H9 (cell line): ENCODE measurements at places on chromosomes 13 and 19.

GRCh38 chr13:106373304-106373988, 162.0 kb downstream of the EFNB2 start:
- H3K4me1 ChIP-seq: no peaks in the 10 kb centered on the region
- no peak for DNase-seq
- H3K36me3 ChIP-seq: no peaks in the 10 kb centered on the region

DNA sequence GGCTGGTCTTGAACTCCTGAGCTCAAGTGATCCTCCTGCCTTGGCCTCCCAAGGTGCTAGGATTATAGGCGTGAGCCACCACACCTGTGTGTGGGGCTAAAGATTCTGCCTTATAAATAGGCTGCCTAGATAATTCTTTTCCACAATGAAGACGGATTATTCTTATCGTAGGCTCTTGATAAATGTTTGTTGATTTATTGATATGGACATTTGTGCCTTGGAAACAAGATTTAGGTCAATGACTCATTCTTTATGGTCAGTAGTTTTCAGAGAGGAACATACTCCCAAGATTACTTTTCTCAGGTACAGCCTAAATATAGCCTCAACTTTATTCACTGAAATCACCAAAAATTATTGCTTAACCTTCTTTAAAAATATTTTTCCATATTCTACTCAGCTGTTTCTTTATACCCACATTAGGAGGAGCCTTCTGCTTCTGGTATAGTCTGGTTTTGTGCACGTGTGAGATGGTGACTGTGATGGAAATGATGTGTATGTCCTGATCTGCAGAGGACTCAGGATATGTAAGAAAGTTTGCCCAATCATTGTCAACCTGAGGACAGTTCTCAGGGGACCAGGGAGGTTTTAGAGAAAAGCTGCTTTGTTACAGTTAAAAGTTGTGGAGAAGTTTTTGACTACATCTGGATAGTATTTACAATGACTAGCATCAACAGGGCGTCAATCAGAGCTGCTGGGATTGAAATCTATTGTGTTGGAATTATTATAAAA, 208.9 kb downstream of the DNAJC15 start:
- DNase-seq: no peak
- no peak overlapping the region for H3K4me3 ChIP-seq
- H3K4me1 ChIP-seq: no peaks in the 10 kb centered on the region
- no peaks in the 10 kb centered on the region for H3K36me3 ChIP-seq

DNA sequence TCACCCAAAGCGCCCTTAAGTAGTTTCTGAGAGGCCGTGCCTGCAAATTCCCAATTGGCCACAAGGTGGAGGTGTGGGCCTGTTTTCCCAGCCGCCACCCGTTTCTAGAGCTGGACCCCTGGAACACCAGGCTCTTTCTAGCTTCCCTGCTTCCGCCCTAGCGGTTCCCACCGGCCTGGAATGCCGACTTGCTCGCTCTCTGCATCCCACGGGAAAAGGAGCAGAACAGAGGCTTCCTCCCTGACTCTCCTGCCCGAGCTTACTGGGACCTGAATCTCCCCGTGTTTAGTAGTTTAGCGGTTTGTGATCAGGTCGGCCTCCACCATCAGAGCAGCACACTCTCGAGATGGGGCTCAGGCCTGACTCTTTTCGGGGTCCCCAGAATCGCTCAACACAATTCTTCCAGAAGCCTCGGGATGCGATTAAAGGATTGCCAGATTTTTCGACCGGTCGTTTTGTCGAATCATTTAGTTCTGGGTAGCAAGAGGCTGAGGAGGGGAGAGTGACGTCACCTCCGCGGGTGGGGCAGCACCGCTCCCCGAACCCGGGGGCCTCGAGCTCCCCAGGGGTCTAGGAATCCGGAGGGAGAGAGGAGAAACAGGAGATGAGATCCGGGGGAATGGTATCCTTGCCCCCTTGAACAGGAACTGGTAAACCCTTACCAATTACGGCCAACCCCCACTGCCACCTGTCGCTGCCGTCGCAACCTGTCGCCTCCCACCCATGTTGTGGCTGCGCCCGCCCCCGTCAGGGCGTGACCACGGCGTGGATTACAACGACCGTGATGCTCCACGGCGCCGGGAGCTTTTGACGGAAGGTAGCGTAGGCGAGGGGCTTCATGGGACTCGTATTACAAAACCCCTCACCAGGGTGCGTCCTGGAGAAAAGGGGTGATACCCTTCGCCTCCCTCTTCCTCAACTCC, 8.0 kb downstream of the NAPSA start:
- H3K27me3 ChIP-seq: no peaks in the 10 kb centered on the region
- H3K36me3 ChIP-seq: peaks cover 6% of the 10 kb centered on the region; the same call in 1 of the 2 replicates
- peak; percentile 83 for DNase-seq
- H3K27ac ChIP-seq: no peak overlapping the region
- H3K4me1 ChIP-seq: peaks cover 2% of the 10 kb centered on the region; the same call in 1 of the 2 replicates

- no peaks in the 10 kb centered on the region for H3K27me3 ChIP-seq
- peaks cover 4% of the 10 kb centered on the region; the same call in 1 of the 2 replicates for H3K4me1 ChIP-seq
- peak; percentile 82 for DNase-seq
- H3K27ac ChIP-seq: peak overlapping the region; percentile 14
- no peak overlapping the region for H3K4me3 ChIP-seq
Observed at GRCh38 chr19:9075064-9075949, 11.6 kb upstream of the OR1M1 start.

GRCh38 chr13:76512721-76513145, 373.5 kb downstream of the KCTD12 start:
- no peak for DNase-seq
- H3K36me3 ChIP-seq: no peaks in the 10 kb centered on the region
- no peak overlapping the region for H3K27ac ChIP-seq

DNA sequence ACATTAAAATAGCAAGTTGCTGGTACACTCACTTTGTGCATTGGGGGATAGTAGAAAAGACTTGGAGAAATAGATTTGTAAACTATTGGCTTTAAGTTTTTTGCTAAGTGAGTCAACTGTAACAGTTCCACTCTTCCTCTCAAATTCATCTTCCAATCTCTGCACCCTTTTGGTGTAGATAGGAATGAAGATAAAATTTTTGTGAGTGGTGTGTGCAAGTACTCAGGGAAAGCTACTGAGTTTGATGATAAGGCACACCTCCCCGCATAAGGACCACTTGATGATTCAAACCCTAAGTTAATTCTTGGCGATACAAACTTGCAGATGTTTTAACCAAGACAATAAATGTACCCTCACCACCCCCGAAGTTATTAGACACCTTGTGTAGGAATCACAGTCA, 168.3 kb upstream of the SLITRK1 start:
- H3K36me3 ChIP-seq: peaks cover 12% of the 10 kb centered on the region
- no peaks in the 10 kb centered on the region for H3K27me3 ChIP-seq
- no peak overlapping the region for H3K4me3 ChIP-seq

DNA sequence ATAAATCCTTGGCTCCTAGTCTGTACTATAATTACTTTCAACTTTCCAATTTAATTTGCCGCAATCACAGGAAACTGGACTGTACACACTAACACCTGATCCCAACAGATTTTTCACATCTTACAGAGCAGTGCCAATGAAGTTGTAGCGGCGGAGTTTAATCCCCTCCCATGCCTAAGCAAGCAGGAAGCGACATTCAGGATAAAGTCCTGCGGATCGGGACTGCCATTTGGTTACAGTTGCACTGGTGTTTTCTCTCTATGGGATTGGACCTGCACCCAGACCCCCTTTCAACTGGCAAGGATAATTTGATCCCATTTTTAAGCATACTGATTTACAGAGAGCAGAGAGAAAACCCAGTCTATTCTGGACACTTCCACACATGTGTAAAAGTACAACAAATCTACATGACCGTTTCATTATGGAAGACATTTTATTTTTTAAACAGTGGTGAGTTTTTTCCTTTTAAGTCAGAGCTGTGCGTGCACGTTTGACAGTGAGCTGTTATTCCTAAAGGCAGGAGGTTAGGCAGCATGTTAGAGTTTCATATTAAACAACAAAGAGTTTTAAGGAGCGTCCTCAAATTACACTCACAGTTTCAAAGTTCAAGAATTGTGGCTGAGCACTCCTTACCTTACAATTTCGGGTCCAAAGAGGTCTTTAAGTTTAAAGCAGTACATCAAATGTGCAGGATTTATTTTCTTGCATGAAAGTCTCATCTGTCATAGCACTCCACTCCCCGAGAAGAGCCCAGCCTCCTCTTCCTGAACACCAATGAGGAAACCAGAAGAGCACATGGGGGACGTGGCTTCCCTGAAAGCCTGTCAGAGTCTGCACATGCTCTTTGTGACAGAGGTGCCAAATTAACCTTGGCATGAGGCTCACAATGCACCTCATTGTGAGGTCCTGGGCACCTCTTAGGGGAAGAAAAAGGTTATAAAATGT, 141.6 kb upstream of the RFC3 start:
- no peak for DNase-seq
- H3K27ac ChIP-seq: no peak overlapping the region
- H3K36me3 ChIP-seq: peaks cover 1% of the 10 kb centered on the region; the same call in 2 of the 3 replicates
- H3K27me3 ChIP-seq: no peaks in the 10 kb centered on the region
- no peak overlapping the region for H3K4me3 ChIP-seq

- H3K4me1 ChIP-seq: no peaks in the 10 kb centered on the region
- H3K4me3 ChIP-seq: no peak overlapping the region
- no peak overlapping the region for H3K27ac ChIP-seq
- no peak for DNase-seq
- H3K27me3 ChIP-seq: no peaks in the 10 kb centered on the region
- H3K36me3 ChIP-seq: no peaks in the 10 kb centered on the region
Observed at GRCh38 chr13:52385870-52386269, 20.1 kb downstream of the THSD1 start.

DNA sequence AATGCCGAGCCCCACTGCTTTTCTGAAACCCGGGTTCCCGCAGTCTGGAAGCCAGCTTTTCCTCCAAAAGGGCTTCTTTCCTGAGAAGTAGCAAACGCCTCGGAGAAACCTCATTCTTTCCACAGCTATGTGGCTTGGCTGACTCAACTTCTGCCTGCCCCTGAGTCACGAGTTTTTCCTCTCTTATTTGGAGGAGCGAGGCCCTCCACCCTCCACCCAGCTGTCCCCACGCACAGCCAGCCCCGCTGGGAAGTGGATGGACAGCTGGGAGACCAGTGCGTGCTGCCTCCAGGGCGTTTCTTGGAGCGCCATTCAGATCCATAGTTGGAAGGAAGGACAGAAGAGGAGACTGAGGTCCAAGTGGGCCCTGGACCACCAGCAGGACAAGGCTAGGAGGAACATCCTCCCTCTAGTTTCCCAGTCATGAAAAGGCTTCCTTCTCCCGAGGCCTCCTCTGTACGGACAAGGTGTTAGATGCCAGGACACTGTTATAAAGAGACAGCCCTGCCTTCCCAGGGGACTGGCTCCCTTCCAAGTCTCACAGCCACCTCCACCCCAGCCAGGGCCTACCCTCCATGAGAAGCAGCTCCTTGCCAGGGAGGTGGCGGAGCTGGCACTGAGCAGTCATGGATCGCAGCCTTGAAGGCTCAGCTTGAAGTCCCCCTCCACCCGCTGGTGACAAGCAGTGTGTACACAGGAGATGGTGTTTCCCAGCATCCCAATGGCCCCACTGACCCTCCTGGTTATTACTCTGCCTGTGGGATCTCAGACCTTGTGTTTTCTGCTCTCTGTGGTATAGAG, 2.5 kb upstream of the PLEKHF1 start:
- H3K36me3 ChIP-seq: no peaks in the 10 kb centered on the region
- H3K27me3 ChIP-seq: no peaks in the 10 kb centered on the region
- no peak overlapping the region for H3K27ac ChIP-seq

GRCh38 chr13:47671776-47672175, 329.3 kb downstream of the SUCLA2 start:
- no peaks in the 10 kb centered on the region for H3K4me1 ChIP-seq
- H3K27ac ChIP-seq: no peak overlapping the region
- no peak for DNase-seq
- no peaks in the 10 kb centered on the region for H3K27me3 ChIP-seq

DNA sequence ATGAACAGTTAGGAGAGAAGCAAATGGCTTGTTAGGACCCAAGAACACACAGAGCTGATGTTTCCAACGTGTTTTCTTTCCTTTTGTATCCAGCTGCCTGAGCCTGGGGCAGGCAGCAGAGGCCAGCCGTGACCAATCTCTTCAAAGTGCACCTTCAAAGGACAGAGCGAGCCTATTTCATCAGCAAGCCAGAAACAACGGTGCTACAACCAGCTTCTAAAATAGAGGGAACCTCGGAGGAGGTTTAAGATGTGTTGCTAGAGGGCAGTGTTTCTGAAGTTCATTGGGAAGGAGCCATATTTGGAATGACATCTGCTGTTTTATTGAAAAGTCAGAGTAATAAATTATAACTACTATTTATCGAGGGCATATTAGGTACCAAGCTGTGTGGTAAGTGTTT, 56.2 kb upstream of the RFC3 start:
- H3K27me3 ChIP-seq: no peaks in the 10 kb centered on the region
- H3K36me3 ChIP-seq: no peaks in the 10 kb centered on the region
- peak; percentile 30 for DNase-seq
- no peak overlapping the region for H3K4me3 ChIP-seq

DNA sequence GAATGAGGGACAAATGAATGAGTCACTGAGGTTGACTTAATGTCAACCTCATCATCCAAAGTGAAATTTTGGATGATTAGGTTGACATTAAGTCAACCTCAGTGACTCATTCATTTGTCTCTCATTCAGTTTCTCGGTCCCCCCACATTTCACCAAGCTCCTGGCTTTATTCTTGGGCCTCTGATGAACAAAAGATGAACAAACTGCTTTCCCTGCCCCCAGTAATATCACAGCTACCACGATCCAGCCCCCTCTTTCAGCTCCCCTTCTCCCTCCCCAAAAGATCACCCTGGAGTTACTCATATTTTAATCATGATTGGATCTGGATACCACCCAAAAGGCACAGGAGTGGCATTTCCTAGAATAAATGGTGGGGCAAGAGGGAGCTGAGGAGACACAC, 10.8 kb downstream of the CEACAM18 start:
- no peaks in the 10 kb centered on the region for H3K27me3 ChIP-seq
- DNase-seq: no peak
- no peak overlapping the region for H3K4me3 ChIP-seq
- peaks cover 15% of the 10 kb centered on the region; the same call in 1 of the 2 replicates for H3K36me3 ChIP-seq
- H3K4me1 ChIP-seq: no peaks in the 10 kb centered on the region

GRCh38 chr13:101942038-101942437, 459.8 kb downstream of the FGF14 start:
- no peaks in the 10 kb centered on the region for H3K36me3 ChIP-seq
- H3K27ac ChIP-seq: no peak overlapping the region
- H3K4me3 ChIP-seq: no peak overlapping the region

- DNase-seq: no peak
- no peak overlapping the region for H3K4me3 ChIP-seq
Observed at GRCh38 chr13:97853550-97853949, 99.9 kb upstream of the IPO5 start.

- DNase-seq: no peak
- no peaks in the 10 kb centered on the region for H3K27me3 ChIP-seq
- H3K36me3 ChIP-seq: peaks cover 82% of the 10 kb centered on the region
- no peak overlapping the region for H3K4me3 ChIP-seq
- no peaks in the 10 kb centered on the region for H3K4me1 ChIP-seq
- H3K27ac ChIP-seq: no peak overlapping the region
Observed at GRCh38 chr19:57759096-57759495, 10.4 kb upstream of the ZNF586 start.

- no peaks in the 10 kb centered on the region; the same call in 1 of the 2 replicates for H3K4me1 ChIP-seq
- peaks cover 7% of the 10 kb centered on the region; the same call in 2 of the 3 replicates for H3K36me3 ChIP-seq
- no peaks in the 10 kb centered on the region for H3K27me3 ChIP-seq
- no peak overlapping the region for H3K27ac ChIP-seq
- H3K4me3 ChIP-seq: no peak overlapping the region
Observed at GRCh38 chr13:96033220-96034015, 19.8 kb downstream of the UGGT2 start.
